ENCODE measurements at places on chromosomes 7 and 10.

GRCh38 chr7:106987777-106988176 is 56.7 kb upstream of the PRKAR2B start:
- no peak for DNase-seq

- DNase-seq: no peak
These were observed 61.4 kb upstream of the STEAP1B start for GRCh38 chr7:22561321-22561811.

- DNase-seq: no peak
These were observed 81.7 kb upstream of the ITPRID1 start for GRCh38 chr7:31432176-31432575.

DNA sequence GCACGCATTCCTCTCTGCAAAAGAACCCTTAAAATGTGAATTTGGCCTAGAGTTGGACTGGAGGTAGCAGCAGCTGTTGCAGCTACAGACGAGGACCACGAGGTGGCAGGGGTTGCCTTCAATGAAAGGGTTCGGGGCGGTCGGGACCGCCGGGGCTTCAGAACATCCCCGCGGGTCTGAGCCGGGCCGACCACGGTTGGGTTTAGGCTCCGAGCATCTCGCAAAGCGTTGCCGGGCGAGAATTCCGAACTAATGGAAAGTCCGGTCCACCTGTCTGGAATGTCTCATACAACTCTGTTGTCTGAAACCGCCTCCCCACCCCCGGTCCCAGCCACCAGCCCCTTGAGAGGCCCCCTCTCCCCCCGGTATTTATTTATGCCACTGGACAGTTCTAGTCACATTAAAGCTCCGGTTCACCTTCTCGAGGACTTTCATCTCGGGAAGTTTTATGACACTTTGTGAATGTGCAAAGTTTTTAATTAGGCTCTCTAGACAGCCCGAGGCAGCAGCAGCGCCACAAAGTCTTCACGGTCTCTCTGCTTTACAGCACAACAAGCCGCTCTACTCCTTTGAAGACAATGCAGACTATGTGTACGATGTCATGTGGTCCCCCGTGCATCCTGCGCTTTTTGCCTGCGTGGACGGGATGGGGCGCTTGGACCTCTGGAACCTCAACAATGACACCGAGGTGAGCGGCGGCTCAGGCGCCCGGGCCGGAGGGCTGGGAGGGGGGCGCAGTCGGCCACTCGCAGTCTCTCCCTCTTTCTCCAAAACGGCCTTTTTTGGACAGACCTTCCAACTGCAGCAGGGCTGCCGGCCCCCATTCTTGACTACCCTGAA is 246.2 kb downstream of the SLC25A13 start:
- DNase-seq: peak; percentile 11

GRCh38 chr10:70448236-70448635 is 6.8 kb upstream of the NODAL start:
- DNase-seq: no peak

DNA sequence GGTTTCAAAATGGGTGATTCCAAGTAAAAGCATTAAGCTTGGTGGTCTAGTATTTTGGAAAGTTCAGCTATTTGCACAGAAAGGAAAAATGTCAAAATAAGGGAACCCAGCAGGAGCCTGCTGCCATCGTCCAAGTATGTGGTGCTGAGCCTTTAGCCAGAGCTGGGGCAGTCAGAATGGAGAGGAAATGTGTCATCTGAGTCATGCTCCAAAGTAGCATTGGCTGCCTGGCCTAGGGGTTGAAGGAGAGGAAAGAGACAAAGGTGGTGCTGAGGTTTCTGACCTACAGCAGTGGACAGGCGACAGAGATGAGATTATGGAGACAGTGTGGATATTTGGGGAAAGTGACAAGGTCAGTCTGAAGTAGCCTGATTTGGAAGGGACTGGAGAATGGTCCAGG is 103.9 kb downstream of the PLCE1 start:
- DNase-seq: no peak

GRCh38 chr7:90625562-90625961 is 29.4 kb downstream of the CDK14 start:
- DNase-seq: no peak

DNA sequence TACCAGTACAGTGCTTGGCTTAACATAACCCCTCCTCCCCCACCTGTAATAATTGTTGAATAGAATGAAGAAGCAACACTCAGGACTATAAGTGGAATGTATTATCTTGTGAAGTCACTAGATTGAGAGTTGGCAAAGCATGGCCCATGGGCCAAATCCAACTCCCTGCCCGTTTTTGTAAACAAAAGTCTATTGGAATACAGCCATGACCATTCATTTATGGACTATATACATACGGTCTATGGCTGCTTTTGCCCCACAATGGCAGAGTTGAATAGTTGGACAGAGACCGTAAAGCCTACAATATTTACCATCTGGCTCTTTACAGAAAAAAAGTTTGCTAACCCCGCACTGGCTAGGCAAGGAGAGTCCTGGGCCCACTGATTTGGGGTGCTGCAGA is 48.1 kb upstream of the CYCS start:
- no peak for DNase-seq

DNA sequence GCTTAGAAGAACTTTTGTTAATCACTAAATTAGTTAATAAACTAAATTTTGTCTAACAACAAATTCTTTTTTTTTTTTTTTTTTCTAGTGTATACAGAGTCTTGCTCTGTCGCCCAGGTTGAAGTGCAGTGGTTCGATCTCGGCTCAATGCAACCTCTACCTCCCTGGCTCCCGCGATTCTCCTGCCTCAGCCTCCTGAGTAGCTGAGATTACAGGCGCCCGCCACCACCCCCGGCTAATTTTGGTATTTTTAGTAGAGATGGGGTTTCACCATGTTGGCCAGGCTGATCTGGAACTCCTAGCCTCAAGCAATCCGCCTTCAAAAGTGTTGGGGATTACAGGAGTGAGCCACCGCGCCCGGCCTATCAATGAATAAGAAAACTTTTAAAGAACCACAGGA is 1.1 kb upstream of the IQUB start:
- no peak for DNase-seq

DNA sequence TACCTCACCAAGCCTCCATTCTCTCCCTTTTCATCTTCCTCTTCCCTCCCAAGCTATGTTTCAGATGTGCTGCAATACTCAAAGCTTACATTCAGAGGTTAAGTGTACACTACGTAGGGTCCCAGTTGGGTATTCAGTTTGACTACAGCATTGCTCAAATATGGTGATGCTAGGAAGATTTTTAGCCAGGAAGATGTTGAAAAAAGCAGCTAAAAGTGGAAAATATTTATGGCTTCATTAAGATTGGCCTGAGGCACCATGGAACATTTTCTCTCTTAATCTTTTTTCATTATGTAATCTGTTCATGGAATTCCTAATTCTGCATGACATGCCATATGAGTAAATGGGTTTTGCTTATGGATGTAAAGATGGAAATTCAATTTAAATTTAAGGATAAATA is 72.0 kb upstream of the ABCB5 start:
- no peak for DNase-seq

DNA sequence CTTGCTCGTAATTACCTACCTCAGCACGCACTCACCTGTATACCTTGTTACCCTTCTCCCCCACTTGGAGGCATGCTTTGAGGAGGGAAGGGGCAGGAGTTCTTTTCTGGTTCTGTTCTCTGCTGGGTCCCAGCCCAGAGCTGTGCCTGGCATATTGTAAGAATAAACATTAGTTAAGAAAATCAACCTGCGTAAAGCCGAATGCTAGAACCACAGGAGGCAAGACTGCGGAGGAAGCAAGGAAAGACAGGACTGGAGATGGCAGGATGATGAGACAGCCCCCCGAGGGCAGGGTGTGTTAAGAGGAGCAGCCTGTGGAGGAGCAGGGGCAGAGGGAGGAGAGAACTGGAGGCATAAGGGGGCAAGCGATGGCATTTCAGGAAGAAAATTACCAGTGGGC is 9.5 kb downstream of the C10orf53 start:
- no peak for DNase-seq

DNA sequence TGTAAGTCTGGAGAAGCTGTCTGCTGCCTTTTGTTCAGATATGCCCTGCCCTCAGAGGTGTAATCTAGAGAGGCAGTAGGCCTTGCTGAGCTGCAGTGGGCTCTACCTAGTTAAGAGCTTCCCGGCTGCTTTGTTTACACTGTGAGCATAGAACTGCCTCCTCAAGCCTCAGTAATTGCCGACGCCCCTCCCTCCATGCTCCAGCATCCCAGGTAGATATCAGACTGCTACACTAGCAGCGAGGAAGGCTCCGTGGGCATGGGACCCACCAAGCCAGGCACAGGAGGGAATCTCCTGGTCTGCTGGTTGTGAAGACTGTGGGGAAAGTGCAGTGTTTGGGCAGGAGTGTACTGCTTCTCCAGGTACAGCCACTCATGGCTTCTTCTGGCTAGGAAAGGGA is 26.4 kb upstream of the CXCL12 start:
- no peak for DNase-seq

- no peak for DNase-seq
These were observed 49.7 kb upstream of the RASGEF1A start for GRCh38 chr10:43316516-43316915.

GRCh38 chr10:78366663-78367411 is 333.2 kb downstream of the RPS24 start:
- DNase-seq: no peak

DNA sequence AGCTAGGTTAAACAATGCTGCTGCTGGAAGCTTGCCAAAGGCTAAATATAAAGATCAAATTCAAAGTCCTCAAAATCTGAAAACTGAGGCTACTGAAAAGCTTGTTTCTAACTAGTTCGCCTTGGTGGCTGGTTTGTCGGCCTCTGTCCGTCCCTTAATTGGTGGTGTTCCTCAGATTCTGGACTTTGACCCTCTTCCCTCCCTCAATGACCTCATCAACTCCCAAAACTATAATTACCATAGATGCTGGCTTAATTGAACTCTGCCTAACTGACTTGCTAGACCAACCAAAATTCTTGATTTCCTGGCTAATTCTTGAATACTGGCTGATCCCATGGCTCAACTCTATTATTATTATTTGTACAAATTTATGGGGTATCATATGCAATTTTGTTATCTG is 15.6 kb downstream of the ARHGAP21 start:
- DNase-seq: no peak

GRCh38 chr7:121966276-121966934 is 93.4 kb downstream of the PTPRZ1 start:
- no peak for DNase-seq

- DNase-seq: no peak
These were observed 87.8 kb downstream of the CHRM2 start for GRCh38 chr7:136956232-136956631.

DNA sequence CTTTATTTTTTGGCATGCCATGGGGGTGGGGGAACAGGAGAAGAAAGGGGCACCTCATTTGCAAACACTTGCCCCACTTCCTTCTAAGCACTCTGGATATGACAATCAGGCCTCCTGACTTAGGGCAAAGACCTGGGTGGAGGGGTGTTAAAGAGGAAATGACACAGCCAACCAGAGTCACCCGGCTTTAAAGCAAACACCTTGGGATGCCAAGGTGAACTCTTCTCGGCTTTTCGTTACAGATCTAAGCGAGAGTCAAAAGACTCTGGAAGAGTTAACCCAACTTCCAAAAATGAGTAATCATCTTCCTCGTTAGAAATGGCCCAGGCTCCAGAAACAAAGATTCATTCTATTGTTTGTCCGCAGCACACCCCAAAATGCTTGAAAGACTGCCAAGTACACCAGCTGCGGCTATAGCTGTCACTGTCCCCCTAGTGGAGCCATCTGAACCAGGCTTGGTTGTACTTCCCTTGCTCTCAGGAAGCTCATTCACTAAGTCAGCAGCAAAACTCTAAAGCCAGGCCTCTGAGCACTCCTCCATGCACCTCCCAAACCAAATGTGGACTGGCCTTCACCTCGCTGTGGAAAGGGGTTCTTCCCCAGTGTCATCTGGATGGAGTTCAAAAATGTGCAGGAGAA is 24.8 kb downstream of the FAM53B start:
- DNase-seq: peak; percentile 53

GRCh38 chr7:37893359-37893758 is 23.3 kb downstream of the SFRP4 start:
- DNase-seq: no peak

DNA sequence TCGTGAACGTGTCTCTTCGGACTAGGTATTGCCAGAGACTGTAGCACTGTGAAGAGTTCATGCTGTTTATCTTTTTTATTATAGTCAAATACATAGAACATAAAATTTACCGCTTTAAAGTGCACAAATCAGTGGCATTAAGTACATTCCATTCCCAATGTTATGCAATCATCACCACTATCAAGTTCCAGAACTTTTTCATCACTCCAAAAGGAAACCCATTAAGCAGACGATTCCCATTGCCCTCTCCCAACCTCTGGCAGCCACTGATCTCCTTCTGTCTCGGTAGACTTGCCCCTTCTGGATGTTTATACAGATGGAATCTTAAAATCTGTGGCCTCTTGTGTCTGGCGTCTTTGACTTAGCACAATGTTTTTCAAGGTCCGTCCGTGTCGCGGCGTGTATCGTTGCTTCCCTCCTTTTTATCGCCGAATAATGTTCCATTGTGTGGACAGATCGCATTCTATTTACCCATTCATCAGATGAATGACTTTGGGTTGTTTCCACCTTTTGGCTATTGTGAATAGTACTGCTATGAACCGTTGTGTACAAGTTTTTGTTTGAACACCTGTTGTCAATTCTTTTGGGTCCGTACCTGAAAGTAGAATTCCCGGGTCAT is 2.7 kb downstream of the PROSER2 start:
- no peak for DNase-seq

- DNase-seq: no peak
These were observed 697.8 kb downstream of the LRMDA start for GRCh38 chr10:76129213-76129612.

- DNase-seq: no peak
These were observed 9.6 kb downstream of the KAZALD1 start for GRCh38 chr10:101071267-101071884.

DNA sequence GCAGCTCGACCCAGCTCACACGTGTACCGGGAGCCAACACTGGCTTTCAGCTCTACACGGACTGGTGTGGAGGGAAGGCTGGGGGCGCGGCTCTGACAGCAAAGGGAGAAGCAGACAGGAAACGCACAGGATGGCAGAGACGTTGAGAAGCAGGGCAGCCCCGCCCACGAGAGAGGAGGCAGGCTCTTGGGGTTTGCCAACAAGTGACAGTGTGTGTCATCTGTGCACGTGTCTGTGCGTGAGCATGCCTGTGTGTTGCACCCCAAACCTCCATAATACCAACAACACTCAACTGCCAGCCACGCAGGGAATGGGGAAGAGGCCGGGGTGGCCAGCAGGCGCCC is 64.4 kb upstream of the PDGFA start:
- peak; percentile 80 for DNase-seq

DNA sequence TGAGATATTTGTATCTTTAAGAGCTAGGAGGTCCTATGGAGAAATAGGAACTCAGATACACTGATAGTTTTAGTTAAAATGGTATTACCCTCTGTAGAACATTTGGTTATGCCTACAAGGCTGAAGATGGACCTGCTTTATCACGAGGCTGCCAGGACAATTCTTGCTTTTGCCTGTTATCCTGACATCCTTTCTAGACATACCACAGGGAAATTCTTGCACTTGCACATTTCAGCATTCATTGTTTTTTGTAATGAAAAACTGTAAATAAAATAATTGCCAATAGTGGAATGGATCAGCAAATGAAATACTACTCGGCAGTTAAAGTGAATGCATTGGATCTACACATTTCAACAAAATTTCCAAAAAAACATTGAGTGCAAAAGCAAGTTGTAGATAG is 9.7 kb downstream of the COL28A1 start:
- no peak for DNase-seq

- DNase-seq: no peak
These were observed 59.5 kb upstream of the SRPK2 start for GRCh38 chr7:105448181-105448580.

- no peak for DNase-seq
These were observed 93.6 kb downstream of the SNX10 start for GRCh38 chr7:26385240-26385639.

- no peak for DNase-seq
These were observed 191.3 kb downstream of the GATA3 start for GRCh38 chr10:8245814-8246142.

Measured in activated T-helper 1 cell treated with Interleukin-2 at 50 U/mL for 16 hours (primary cell).